Immature natural killer cell (primary cell): ENCODE measurements at places on chromosomes 1 and 21.

- DNase-seq, result no peak
Observed at GRCh38 chr1:46394872-46395465, 852 bp downstream of the FAAH start.

DNA sequence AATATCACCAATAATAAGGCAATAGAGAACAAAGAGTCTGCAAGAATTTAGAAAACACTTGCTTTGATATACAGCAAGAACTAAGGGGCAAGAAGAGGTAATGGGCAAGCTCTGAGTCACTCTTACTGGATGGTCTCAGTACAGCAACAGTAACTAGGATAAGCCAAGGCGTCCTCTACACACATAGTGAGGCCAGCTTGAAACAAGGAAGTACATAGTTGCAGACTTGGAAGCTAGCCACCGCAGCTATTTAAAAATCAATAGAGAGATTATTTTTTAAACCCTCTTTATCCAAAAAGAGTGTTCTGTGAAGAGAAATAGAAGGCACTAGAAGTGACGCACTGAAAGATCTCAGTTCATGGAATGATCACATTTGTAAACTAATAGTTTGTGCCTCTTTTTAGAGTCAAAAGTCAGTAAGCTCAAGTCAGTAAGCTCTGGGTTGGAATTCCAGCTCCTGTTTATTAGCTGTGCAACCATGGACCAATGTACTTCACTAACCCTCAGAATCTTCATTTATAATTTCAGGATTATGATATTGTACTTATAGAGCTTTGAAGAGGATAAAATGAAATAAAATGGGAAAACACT is 118.6 kb downstream of the AKT3 start:
- DNase-seq, result no peak

DNA sequence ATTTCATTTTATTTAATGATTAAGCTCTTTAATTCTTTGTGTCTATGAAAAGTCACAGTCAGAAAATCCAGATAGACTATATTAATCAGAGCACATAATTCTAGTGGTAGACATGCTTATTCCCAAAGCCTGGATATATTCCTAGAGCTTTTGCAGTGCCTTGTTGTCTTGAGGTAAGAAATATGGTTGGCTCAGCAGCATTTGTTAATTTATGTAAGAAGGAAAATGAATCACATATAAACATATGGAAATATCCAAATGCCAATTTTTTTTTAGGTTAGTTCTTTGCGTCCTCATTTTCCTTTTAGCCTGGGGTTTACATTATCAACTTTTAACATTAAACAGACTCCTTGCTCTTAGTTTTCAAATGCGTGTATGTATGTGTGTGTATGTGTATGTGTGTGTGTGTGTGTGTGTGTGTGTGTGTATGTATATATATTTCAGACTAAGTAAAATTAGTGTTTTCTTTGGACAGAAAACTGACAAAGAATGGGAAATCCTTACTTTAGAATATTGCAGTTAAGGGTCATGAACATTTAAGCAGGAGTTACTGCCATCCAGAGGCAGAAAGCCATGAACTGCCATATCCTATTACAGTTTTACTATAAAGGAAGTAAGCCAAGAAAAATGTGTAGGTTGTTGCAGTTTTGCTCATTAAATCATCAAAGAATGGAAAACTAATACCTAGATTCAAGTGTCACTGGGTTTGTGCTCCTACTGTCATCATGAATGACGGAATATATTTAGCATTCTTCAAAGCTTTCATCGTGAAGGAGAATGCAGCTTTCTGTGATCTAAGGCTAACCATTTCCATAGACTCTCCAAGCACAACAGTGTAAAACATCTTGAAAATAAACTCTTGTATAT is 477.1 kb upstream of the NR5A2 start:
- DNase-seq, result no peak

- no peak for DNase-seq
Observed at GRCh38 chr1:94729267-94729666, 90.9 kb upstream of the SLC44A3 start.

GRCh38 chr1:10958614-10959013 is 53.8 kb upstream of the TARDBP start:
- no peak for DNase-seq

DNA sequence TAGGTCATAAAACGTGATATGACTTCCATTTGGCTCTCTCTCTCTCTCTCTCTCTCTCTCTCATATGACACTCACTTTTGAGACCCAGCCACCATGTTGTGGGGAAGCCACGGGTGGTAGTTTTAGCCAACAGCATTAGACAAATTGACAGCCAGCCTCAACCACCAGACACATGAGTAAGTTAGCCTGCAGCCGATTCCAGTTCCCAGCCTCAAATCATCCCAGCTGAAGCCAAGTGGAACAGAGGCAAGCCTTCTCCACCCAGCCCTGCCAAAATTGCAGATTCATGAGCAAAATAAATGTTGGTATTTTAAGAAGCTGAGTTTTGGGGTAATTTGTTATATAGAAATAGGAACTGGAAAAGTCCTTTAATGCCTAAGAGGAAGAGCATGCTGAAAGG is 98.0 kb upstream of the DNAH14 start:
- no peak for DNase-seq

DNA sequence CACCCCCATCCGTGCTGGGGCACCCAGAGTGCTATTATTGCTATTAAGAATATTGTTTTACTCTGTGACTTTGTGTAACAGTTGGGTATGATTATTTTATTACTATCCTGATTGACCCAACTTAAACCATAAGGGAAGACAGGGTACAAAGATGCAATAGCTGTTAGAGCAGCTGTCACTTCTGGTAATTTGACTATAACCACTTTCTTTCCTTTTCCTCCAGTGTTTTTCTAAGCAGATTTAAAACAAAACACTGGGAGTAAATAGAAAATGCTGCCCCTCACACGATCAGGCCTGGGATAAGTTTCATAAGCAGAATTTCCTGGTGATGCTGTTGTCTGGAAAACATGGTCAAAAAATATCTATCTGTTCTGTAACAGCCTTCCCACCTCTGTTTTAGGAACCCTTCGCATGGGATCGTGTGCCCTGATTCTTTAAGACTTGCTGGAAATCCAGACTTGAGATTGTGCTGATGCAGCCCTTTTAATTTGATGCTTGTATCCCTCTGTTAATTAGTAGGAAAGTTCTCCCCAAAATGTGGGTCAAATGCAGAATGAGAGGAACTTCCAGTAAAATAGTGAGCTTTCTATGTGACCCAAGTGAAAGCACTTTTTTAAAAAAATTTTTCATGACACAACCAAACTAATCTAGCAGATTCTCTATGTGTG is 165.3 kb downstream of the FMN2 start:
- no peak for DNase-seq
